ENCODE measurements at places on chromosomes 11 and 22. TPM values are rescaled to one million over a fixed set of nuclear protein-coding genes. Genes with fewer than 3 reads are reported as not detected.

FREY1 gene
- total RNA-seq = 0.75 TPM

HEPHL1 gene
- not detected for total RNA-seq

OVOL1 gene
- total RNA-seq = 2.7 TPM

APOBEC3G gene
- total RNA-seq = 16.1 TPM

OR10A2 gene
- total RNA-seq = not detected

FOLR3 gene
- 29.0 TPM for total RNA-seq

SIDT2 gene
- total RNA-seq = 107 TPM

SLC43A3 gene
- 117 TPM for total RNA-seq

KIF18A gene
- total RNA-seq = 1.6 TPM

RFPL3 gene
- total RNA-seq = not detected

ASPHD2 gene
- 1.2 TPM for total RNA-seq

SLN gene
- 1.0 TPM for total RNA-seq

FTH1 gene
- 4,022 TPM for total RNA-seq

NAT10 gene
- 42.9 TPM for total RNA-seq

CABP4 gene
- 3.2 TPM for total RNA-seq

SLCO2B1 gene
- total RNA-seq = 204 TPM

SMTNL1 gene
- not detected for total RNA-seq

SLC25A18 gene
- total RNA-seq = 1.2 TPM

ZNF143 gene
- 29.6 TPM for total RNA-seq

Measured in upper lobe of right lung (tissue), 1 donor.